Large intestine (tissue), 12 donors: ENCODE measurements at places on chromosomes 16 and 17. TPM values are rescaled to one million over a fixed set of nuclear protein-coding genes. Genes with fewer than 3 reads are reported as not detected.

DNA sequence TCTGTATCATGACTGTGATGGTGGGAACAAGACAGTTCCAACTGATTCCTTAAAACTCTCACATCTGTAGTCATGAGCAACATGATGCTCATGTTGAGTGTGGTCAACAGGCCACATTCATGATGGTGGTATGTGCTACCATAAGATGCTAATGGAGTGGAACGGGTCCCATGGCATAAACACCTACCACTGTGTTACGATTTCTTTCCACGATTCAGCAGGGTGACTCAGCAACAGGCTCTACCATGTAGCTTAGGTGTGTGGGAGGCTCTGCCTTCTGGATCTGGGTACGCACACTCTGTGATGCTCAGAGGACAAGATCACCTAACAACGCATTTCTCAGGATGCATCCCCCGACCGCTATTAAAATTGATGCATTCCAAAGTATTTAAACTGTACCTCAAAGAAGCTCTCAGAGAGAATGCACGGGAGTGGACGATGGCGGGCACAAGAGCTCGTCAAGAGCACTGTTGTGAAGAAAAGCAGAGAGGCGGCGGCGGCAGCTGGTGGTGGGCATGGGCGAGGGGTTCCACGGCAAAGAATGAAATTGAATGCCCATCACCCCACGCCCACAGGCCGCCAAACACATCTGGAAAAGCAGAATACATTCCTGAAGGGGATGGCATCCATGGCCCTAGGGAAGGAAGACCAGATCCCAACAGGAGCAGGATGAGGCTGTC, 133.3 kb downstream of the ZNF778 start:
- no peak for DNase-seq

DNA sequence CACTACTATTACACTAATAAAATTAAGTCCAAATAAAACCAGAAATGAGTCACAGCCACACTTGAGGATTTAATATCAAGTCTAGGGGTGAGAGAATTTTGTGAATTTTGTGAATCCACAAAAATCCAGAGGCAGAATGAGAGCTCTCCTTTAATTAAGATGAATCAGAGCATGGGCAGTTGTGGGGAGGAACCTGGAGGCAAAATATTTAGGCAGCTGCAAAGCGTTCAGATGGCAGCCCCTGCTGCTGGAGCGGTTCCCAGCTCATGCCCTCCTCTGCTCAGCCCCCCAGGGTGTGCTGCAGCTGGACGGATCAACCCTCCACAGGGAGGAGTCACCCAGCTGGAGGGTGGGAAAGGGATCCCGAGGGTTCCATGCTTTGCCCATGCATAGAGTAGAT, 43.4 kb upstream of the IRX6 start:
- DNase-seq: no peak

DNA sequence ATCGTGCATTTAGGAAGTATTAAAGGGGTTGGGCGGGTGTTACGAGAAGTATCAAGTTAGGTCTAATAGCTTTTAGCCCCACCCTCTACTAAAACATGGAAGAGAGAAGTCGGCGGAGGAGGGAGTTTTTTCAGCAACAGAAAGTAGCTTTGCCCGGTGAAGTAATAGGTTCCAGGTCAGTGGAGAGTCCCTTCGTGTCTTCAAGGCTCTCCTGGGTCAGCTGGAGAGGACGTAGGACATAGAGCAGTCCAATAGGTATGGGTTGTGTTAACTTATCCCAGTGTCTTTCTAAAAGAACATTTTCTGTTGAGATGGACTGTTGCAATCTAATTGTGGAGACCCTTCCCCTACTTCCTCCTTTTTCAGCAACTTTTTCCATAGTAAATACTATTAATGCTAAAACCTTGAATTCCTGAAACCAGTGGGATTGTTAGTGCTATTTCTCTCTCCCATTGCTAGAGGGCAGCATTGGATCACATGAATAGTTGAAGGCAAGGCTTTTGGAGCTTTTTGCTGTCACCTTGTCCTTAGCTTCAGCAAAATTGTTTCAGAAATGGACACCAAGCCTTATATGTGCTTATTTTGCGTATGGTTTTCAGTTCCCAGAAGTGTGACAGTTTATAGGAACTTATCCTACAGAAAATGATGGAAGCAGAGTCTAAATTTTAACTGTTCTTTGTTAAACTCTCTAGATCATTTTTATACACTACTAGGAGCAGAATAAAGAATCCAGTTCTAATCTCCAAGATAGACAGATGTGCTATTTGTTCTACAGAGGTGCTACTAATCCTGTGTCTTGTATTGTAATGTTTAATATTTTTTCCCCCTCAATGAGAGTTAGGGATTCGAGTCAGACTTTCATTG, 38.4 kb downstream of the UTP18 start:
- peak; percentile 12 for DNase-seq

- DNase-seq: no peak
Observed at GRCh38 chr16:54405478-54405877, 118.9 kb upstream of the IRX3 start.

- DNase-seq: no peak
Observed at GRCh38 chr17:5364156-5364555, 55.3 kb downstream of the NUP88 start.

GRCh38 chr17:28960256-28961061, 9.1 kb upstream of the PHF12 start:
- no peak for DNase-seq

- DNase-seq: no peak
Observed at GRCh38 chr17:75721463-75722011, 278 bp downstream of the ITGB4 start.

DNA sequence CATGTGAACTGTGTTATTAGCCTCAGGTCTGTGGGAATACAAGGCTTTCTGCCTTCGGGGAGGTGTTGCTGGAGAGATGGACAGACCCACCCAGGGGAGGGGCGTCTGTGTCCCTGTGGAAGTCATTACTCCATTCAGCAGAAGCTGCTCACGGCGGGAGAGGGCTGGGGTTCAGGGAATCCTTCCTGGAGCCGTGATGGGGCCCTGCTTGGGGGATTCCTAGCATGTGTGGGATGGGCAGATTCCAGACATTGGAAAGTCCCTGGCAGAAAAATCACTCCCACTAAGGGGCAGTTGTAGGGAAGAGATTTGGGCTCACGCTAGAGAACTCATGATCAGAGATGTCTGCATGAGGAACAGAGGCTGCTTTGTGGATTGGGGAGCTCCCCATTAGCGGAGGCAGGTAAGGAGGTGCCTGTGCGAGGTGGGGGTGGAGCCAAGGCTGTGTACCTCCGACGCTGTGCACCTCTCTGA, 56.3 kb upstream of the IL34 start:
- peak; percentile 84 for DNase-seq

DNA sequence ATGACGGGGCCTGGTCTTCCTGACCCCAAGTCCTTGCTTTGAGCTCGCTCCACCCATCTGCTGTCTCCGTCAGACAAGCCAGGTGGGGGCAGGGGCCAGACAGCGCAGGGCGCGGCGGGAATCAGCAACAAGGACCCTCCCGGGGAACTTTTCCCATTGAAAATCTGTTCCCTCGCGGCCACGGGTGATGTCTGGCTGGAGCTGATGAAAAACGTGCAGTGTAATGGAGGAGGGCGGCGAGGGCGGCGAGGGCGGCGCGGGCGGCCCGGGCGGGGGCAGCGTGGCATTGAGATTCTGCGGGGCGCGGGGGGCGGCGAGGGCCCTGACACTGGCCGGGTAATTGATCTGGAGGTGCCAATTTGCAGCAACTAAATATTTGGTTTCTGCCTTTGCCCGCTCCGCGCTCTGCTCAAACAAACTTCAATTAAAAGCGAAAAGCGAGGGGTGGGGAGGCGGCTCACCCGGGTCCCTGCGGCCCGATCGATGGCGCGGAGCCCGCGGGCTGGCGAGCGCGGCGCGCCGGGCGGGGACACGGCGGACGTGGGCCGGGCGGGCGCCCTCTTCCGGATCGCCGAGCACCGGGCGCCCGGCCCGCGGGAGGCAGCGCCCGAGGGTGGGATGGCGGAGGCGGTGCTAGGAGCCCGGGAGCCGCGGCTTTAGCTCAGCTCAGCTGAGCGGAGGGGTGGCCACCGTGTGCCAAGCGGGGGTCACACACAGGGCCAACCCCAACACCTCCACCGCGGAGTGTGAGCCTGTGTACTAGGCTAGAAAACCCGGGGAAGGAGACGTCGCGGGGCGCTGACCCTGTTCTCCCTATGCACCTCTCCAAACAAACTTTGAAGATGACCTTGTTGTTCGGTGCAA, 32.4 kb downstream of the DCAKD start:
- peak; percentile 56 for DNase-seq

GRCh38 chr16:14491861-14492529, 138.1 kb downstream of the PARN start:
- DNase-seq: no peak

DNA sequence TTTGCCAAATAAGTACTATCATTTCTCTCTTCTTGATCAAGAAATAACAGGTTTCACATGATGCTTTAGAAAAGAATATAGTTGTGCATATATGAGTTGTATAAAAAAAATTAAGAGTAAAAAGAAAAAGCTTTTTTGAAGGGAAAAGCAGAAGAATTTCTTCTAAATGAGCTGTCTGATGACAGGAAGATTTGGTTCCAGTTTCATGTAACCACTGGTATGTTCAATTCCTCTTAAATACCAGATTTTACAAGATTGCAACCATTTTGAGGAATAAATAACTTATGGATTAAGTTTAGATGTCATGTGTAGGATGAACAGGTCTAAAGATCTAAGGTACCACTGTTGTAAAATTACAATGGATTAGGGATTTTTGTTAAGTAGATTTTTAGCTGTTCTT, 45.0 kb downstream of the VMP1 start:
- no peak for DNase-seq

- no peak for DNase-seq
Observed at GRCh38 chr17:60170835-60171752, 21.3 kb downstream of the CA4 start.

- no peak for DNase-seq
Observed at GRCh38 chr17:52071712-52072111, 86.8 kb downstream of the CA10 start.

DNA sequence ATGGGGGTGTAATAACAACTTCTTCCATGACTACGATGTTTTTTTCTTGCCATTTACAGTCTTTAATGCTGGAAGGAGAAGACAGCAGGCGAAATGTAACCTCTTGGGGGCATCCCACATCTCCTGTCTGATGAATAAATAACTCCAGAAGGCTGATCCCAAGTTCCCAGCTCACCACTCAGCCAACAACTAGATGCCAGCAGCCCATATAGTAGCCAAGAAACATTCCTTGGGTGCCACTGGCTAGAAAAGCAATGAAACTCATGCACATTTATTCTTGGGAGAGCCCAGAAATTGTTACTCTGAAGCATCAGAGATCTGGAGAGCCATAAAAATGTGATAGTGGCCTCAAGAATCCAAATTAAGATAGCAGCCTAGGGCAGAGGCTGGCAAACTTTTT, 22.7 kb upstream of the TMEM101 start:
- no peak for DNase-seq

GRCh38 chr17:9177212-9177611, 155.9 kb downstream of the NTN1 start:
- no peak for DNase-seq

CMTM3 gene
- polyA plus RNA-seq: 26.2 TPM

CD300E gene
- polyA plus RNA-seq: 0.12 TPM

CDH16 gene
- 7.9 TPM for polyA plus RNA-seq

ACE gene
- 244 TPM for polyA plus RNA-seq

LRRC46 gene
- polyA plus RNA-seq: 1.5 TPM

FMNL1 gene
- 8.5 TPM for polyA plus RNA-seq

GJD3 gene
- 0.36 TPM for polyA plus RNA-seq

TCAP gene
- polyA plus RNA-seq: 2.2 TPM
